ENCODE measurements at places on chromosomes 12 and 14.

DNA sequence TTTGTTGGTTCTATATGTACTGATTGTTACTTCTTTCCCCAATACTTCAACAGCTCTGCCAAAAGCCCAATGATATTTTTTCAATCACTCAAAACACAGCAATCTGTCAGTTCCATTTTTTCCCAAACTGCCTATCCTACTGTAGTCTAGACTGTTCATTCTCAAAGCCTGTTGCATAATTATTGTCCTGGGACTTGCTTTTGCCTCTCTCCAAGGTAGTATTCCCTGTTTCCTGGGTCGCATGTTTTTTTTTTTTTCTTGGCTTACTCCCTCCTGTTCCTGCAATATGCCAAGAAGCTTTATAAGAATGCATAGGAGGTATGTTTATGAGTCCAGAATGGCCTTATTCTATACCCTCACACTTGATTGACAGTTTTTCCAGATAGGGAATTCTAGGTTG, 19.9 kb upstream of the CCNT1 start:
- no peak for DNase-seq

DNA sequence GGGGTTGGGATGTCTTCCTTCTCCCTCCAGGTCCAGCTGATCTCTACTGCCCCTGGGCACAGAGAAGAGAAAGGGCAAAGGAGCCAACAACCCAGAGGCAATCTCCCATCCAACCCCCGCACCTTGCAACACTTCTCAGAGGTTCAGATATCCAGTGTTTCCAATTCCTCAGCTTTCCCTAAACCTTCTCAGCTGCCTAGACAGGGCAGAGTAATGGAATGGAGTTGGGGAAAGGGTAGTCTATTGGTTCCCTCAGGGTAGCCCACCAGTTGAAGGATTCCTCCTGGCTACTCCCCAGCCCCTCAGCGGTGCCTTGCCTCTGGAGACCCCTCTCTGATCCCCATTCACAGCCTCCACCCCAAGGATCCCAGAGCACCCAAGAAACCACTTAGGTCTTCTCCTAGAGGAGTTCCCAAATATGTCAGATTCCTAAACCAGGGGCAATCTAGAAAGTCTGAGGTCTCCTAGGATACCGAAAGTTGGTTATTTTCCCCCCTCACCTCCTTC, 537 bp downstream of the NFE2 start:
- DNase-seq = no peak

DNA sequence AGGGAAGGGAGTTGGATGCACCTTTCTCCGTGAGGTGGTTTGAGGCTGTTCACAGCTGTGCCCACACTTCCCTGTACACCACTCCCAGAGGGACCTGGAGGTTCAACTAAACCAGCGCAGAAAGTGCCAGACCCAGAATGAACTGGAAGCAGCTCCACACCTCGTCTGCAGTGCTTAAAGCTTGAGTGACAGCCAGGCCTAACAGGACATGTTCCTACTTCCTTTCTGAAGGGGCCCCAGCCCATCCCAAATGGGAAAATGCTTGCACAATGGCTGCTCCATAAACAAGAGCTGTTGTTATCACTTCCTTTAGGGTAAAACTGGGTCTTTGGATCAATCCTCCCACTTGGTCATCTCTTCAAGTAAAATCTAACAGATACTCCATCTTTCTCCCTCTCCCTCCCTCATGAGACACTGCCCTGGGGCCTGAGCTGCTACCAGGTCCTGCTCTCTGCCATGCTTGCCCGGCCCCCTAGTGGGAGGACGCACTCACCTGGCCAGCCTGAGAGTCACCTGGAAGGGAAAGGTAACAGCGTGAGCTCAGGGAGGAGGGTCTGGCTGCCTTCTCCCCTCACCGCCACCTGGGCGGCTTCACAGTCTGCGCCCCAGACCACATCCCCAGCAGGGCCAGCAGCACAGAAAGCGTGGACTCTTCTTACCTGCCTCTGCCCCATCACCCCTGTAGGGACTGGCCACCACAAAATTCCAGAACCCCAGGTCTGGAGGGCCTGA, 33.5 kb downstream of the ISCA2 start:
- no peak for DNase-seq

DNA sequence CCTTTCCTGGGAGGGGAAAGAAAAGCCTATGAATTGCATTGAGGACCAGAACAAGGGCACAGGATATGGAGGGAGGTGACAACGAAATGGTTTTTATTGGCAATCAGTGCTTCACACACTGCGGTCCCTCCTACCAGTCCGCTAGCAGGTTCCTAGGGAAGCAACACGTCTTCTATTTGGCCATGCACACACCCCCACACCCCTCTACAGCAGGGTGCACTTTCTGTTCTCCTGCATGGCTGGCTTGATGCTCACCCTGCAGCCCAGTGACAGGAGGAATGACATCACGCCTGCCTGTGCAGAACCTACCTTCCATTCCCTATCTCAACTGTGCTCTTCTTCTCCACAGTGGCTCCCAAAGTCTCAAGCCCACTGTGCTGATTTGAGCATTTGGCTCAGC, 57.9 kb downstream of the TTC9 start:
- DNase-seq = no peak

- no peak for DNase-seq
Measured at GRCh38 chr12:12521044-12521485, 41.6 kb downstream of the DUSP16 start.

- DNase-seq = no peak
Measured at GRCh38 chr14:99159341-99160340, 112.4 kb downstream of the BCL11B start.
